GM12892 (cell line): ENCODE measurements at places on chromosomes 1 and 21.
A peak's percentile ranks its signal among the peaks of the same experiment; 100 is the strongest.

DNA sequence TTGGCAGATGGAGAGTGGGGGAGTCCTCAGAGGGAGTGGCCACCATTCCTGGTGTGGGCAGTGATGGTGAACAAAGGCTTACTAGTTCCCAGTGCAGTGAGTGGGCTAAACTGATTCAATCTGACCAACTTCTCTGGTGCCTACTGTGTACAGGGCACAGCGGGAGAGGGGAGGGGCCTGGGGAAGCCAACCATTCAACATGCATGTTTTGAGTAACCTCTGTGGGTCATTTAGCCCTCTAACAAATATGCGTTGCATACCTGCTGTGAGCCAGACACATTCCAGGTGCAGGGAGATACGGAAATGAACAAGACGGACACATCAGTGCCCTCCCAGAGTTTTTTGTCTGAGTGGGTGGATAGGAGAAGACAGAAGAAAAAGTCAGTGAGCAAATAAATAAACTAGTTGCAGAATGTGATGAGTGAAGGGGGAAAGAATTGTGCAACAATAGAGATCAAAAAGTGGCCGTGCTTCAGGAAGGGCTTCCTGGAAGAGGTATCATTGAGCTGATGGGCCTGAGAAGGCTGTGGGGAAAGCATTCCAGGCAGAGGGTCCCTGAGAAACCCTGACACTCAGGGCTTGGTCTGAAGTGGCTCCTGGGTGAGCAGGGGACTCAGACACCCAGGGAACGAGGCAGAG lies 78.8 kb downstream of the EPHB2 start:
- DNase-seq, result no peak

DNA sequence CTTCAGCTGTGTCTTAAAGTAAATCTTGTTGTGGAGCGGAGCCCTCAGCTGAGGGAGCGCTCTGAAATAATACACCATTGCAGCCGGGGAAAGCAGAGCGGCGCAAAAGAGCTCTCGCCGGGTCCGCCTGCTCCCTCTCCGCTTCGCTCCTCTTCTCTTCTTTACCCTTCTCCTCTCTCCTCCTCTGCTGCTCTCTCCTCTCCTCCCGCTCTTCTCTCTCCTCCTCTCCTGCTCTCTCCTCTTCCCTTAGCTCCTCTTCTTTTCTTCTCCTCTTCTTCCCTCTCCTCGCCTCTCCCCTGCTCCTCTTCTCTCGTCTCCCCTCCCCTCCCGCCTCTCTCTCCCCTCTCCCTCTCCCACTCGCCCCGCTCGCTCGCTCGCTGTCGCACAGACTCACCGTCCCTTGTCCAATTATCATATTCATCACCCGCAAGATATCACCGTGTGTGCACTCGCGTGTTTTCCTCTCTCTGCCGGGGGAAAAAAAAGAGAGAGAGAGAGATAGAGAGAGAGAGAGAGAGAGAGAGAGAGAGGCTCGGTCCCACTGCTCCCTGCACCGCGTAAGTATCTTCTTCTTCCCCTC lies at the start of gene PROX1:
PROX1 (plus strand) TSS at position 47 of the 580 bp plus-strand sequence. CDS start 8,563 bp downstream, outside the sequence.
- no peak for DNase-seq

DNA sequence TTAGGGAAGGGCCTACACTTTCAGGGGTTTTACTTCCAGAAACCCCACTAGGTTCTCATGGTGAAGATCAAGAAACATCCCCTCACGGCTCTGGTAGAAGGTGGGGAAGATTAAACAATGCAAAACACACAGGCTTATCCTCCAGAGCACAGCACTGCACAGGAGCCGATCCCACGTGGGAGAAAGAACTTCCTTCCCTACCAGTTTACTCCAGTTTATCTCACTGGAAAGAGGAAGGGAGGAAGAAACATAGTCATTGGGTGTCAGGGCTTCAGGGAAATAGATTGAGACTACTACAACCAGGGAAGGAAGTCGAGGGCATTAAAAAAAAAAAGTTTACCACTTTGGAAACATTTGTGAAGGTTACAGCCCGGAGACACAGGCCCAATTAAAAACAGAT lies 164.4 kb downstream of the NTPCR start:
- no peak for DNase-seq

DNA sequence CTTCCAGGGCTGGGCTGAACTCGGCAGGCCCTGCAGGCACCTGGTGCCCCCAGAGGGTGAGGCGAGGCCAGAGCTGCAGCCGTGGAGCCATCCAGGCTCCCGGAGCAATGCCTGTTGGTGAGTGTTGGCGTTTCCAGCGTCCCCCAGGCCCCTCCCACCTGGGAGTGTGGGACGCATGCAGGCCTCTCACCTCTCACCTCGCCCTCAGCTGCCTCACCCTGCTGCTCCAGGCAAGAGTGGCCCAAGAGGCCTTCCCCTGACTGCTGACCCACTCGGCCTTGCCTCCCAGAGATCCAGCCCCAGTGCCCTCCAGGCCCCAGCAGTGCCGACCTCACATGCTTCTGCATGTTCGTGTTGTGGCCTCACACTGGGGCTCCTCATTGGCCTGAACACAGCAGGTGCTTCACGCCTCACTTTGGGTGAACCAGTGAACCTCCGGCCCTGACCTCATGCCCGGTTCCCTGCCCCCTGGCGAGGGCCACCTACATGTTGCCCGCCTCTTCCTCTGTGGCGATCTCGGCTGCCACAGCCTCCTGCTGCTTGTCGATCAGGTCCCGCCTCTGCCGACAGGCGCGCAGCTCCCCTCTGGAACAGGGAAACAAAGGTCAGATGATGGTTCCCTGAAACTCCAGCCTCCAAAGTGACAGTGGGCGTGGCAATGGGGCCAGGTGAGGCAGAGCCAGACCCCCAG lies 17.0 kb downstream of the CFAP74 start:
- DNase-seq, result no peak

DNA sequence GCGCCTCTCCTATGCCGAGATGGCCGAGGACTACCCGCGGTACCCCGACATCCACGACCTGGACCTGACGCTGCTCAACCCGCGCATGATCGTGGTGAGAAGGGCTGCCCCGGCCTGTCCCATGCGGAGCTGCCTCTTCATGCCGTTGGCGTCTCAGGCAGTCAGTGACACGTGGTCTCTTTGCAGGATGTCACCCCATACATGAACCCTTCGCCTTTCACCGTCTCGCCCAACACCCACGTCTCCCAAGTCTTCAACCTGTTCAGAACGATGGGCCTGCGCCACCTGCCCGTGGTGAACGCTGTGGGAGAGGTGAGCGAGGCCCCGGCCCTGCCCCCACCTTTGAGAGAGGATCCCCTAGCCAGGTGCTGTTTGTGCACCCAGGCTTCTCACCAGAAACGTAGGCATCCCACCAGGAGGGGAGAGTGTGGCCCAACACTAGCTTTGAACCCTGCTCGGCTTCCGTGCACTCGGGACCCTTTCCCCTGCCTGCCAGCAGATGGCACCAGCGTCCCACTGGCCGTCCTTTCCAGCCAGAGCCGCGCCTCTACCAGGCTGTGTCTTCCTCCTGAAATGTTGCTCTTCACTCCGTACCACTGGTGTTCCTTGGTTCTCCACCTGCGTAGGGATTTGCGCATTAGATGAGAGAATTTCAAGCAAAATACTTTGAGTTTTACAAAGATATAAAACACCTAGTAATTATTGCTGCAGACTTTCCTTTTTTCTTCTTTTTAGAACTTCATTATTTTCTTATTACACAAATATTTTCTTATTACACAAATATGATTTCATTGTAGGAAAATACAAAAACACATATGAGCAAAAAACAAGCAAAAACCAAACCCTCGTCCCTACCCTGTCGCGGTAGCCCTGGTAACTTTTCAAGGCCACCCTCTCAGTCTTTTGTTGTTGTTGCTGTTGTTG lies 9.0 kb downstream of the NPPA start:
- peak; percentile 94 for DNase-seq

GRCh38 chr1:82143108-82143833 lies 342.5 kb downstream of the ADGRL2 start:
- no peak for DNase-seq

DNA sequence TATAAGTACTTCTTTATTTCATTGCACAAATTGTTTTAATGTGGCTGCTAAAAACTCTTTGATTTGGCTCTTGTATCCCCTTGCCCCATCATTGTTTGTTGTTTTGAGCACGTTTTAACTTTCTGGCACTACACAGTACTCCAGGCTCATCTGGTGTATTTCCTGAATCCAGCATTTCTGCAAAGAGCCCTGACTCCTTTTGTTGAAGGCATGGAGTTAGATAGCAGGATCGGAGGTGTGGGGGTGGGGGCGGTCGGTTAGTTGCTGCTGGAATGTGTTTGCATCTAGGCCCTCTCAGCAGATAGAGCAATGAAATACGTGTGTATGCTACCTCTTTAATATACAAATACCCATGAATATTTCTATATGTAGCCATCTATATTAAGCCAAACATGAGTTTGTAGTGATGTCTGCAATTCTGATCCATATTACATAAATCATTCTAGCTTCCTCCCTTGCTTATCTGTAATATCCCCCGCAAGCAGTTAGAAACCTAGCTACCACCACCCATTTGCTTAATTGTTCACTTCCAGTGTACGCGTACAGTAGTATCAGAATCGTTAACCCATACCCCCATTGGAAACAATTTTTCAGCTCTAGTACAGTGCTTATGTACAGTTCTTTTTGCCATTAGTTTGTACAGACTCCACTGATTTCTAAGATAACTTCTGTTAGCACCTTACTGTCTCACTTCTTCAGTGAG lies 106.0 kb downstream of the NOS1AP start:
- DNase-seq, result no peak

GRCh38 chr1:155871390-155871789 lies 12.0 kb downstream of the SYT11 start:
- DNase-seq, result no peak

- no peak for DNase-seq
Measured at GRCh38 chr1:246727594-246727993, 3.4 kb downstream of the SCCPDH start.

GRCh38 chr1:220967911-220968310 lies 88.7 kb downstream of the HLX start:
- no peak for DNase-seq

- DNase-seq, result no peak
Measured at GRCh38 chr1:202750761-202751160, 40.5 kb upstream of the SYT2 start.

DNA sequence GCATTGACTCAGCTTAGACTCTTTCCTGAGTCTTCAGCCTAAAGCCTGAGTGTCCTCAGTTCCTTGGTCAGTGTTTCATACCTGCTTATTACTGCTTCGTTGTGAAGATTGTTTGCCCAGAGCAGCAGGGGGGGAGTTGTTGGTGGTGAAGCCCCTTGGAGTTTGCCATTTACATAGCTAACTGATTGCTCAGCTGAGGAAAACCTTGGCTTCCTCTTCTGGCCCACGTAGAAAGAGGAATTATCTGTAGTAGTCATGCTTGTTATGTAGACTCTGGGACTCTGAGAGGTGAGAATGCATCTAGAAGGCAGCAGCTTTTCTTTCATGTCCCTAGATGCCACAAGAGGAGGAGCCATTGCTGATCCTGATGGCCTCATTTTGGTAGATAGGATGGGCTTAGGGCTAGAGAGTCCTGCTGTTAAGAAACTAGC lies 125.9 kb downstream of the MAST2 start:
- no peak for DNase-seq

- DNase-seq, result no peak
Measured at GRCh38 chr1:18936471-18936813, 20.0 kb downstream of the IFFO2 start.

- DNase-seq, result no peak
Measured at GRCh38 chr21:45800339-45801080, 157.0 kb downstream of the PCBP3 start.

- DNase-seq, result no peak
Measured at GRCh38 chr1:214993419-214993818, 89.1 kb upstream of the KCNK2 start.

DNA sequence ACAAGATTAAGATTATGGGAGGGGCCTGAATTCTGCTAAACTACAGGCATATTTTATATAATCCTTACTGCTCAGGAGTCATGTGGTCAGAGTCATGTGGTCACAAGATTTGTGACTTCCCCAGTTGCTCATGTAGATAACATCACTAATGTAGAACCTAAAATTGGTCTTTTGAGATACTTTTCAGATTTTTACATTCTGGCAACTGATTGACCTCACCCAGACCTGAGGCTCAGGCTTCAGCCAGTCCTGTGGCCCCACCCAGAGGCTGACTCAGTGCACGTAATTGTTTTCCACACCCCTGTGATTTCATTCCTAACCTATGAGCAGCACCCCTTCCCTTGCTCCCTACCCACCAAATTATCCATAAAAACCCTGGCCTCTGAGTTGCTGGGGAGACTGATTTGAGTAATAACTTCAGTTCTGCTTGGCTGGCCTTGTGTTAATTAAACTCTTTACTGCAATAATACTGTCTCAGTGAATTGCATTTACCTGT lies 41.7 kb upstream of the ZNF326 start:
- no peak for DNase-seq

GRCh38 chr1:39679821-39680220 lies 7.9 kb upstream of the NT5C1A start:
- no peak for DNase-seq

GRCh38 chr1:188350104-188350503 lies 1521.4 kb downstream of the PLA2G4A start:
- no peak for DNase-seq

DNA sequence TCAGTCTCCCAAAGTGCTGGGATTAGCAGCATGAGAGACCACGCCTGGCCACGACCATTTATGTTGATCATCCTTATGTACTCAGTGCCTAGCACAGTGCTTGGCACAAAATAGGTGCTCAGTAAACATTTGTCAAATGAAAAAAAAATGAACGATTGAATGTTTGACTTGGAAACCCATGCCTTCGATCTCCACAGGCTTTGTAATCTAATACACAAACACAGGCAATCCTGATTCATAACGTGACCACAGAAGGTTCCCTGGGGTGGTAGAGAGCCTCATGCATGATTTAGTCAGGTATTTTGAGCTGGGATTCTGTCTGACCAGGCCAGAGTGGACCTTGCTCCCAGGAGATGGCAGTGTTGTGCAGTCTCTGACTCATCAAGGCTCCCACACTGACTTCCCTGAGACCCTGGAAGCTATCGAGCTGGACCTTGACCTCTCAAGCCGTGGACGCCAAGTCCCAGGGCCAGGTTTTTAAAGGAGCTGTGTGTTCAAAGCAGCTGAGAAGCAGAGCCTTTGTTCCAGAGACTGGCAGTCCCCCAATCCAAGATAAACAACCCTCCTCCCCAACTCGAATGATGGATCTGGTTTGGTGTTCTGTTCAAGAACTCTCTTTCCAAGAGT lies 81.1 kb downstream of the PGM1 start:
- DNase-seq, result no peak

GRCh38 chr1:19918057-19918456 lies 5.4 kb downstream of the PLA2G2E start:
- peak; percentile 76 for DNase-seq

GRCh38 chr1:189538271-189538670 lies 939.4 kb downstream of the BRINP3 start:
- no peak for DNase-seq

- DNase-seq, result no peak
Measured at GRCh38 chr1:78797108-78797781, 147.6 kb downstream of the IFI44 start.
